ENCODE measurements at places on chromosomes 12 and 14. TPM values are rescaled to one million over a fixed set of nuclear protein-coding genes. Genes with fewer than 3 reads are reported as not detected.

DNA sequence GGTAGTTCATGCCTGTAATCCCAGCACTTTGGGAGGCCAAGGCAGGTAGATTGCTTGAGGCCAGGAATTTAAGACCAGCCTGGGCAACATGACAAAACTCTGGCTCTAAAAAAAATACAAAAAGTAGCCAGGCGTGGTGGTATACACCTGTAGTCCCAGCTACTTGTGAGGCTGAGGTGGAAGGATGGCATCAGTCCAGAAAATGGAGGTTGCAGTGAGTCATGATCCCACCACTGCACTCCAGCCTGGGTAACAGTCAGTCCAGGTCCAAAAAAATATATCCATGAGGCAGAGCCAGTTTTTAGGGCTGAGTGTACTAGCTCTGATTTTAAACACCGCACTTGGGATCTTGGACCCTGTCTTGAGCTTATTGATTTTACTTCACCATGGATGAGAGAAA, 30.6 kb upstream of the FICD start:
- no peak for DNase-seq

DNA sequence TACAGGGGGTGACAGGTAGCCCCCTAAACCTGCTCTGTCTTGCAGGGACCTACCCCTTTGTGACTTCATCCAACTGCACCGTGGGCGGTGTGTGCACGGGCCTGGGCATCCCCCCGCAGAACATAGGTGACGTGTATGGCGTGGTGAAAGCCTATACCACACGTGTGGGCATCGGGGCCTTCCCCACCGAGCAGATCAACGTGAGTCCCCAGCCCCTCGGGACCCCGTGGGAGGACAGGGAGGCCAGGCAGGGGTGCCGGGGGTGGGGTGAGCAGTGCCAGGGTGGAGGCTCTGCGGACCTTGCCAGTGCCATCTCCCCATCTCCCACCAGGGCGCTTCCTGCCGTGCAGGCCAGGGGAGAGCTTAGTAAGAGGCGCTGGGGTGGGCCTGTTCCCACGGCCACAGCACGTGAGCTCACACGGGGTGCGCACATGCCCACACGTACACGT, 11.1 kb upstream of the SIVA1 start:
- DNase-seq, result no peak

Gene CFAP251
- 1.2 TPM for polyA plus RNA-seq

Gene CCDC38
- 0.28 TPM for polyA plus RNA-seq

Gene AMHR2
- polyA plus RNA-seq, result 0.18 TPM

Gene OR4K1
- polyA plus RNA-seq, result not detected

Gene OTUB2
- polyA plus RNA-seq, result 2.2 TPM
